Neural progenitor cell (in vitro differentiated cells): ENCODE measurements at places on chromosomes 6 and 20. TPM values are rescaled to one million over a fixed set of nuclear protein-coding genes. Genes with fewer than 3 reads are reported as not detected.

GRCh38 chr6:166085500-166085899, 82.2 kb downstream of the TBXT start:
- no peaks in the 10 kb centered on the region for H3K4me1 ChIP-seq
- no peak overlapping the region for H3K27ac ChIP-seq
- no peak for DNase-seq
- no peaks in the 10 kb centered on the region for H3K36me3 ChIP-seq
- H3K4me3 ChIP-seq, result no peak overlapping the region
- no peaks in the 10 kb centered on the region for H3K27me3 ChIP-seq

The PTCHD4 gene
- total RNA-seq, result 5.6 and 7.8 TPM in 2 replicates

- H3K36me3 ChIP-seq, result no peaks in the 10 kb centered on the region
- no peaks in the 10 kb centered on the region for H3K27me3 ChIP-seq
- H3K27ac ChIP-seq, result no peak overlapping the region
- no peak overlapping the region for H3K4me3 ChIP-seq
- no peaks in the 10 kb centered on the region for H3K4me1 ChIP-seq
These were observed 6.3 kb upstream of the AP5S1 start for GRCh38 chr20:3813848-3814581.

GRCh38 chr6:161908872-161909271, 635.0 kb upstream of the AGPAT4 start:
- no peak overlapping the region for H3K27ac ChIP-seq
- DNase-seq, result no peak
- no peaks in the 10 kb centered on the region for H3K36me3 ChIP-seq
- H3K27me3 ChIP-seq, result no peaks in the 10 kb centered on the region
- H3K4me1 ChIP-seq, result no peaks in the 10 kb centered on the region

The ISM1 gene
- 0.06 TPM in 1 of 2 replicates, not detected in the other for total RNA-seq

GRCh38 chr6:45378334-45378926, 696 bp upstream of the SUPT3H start:
- H3K4me1 ChIP-seq, result peaks cover 11% of the 10 kb centered on the region
- DNase-seq, result peak; percentile 77
- no peaks in the 10 kb centered on the region for H3K27me3 ChIP-seq
- H3K36me3 ChIP-seq, result no peaks in the 10 kb centered on the region

GRCh38 chr20:21936261-21936660, 230.8 kb downstream of the PAX1 start:
- no peak for DNase-seq
- no peaks in the 10 kb centered on the region for H3K27me3 ChIP-seq
- H3K4me1 ChIP-seq, result peaks cover 12% of the 10 kb centered on the region
- H3K36me3 ChIP-seq, result no peaks in the 10 kb centered on the region

GRCh38 chr6:26296857-26297648, 67.9 kb upstream of the BTN3A2 start:
- no peak for DNase-seq
- no peak overlapping the region for H3K4me3 ChIP-seq
- H3K27ac ChIP-seq, result no peak overlapping the region
- no peaks in the 10 kb centered on the region for H3K36me3 ChIP-seq
- peaks cover 8% of the 10 kb centered on the region for H3K4me1 ChIP-seq

DNA sequence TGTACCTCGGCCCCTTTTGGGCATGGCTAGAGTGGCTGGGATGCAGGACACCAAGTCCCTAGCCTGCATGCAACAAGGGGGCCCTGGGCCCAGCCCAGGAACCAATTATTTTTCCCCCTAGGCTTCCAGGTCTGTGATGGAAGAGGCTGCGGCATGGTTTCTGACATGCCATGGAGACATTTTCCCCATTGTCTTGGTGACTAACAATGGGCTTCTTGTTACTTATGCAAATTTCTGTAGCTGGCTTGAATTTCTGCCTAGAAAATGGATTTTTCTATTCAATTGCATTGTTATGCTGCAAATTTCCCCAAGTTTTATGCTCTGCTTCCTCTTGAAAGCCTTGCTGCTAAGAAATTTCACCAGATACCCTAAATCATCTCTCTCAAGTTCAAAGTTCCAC, 1269.6 kb upstream of the CITED2 start:
- H3K27ac ChIP-seq, result no peak overlapping the region
- no peaks in the 10 kb centered on the region for H3K4me1 ChIP-seq
- no peak overlapping the region for H3K4me3 ChIP-seq
- H3K36me3 ChIP-seq, result no peaks in the 10 kb centered on the region
- H3K27me3 ChIP-seq, result no peaks in the 10 kb centered on the region
- DNase-seq, result no peak

The CBFA2T2 gene
- total RNA-seq, result 11.9 and 26.4 TPM in 2 replicates

DNA sequence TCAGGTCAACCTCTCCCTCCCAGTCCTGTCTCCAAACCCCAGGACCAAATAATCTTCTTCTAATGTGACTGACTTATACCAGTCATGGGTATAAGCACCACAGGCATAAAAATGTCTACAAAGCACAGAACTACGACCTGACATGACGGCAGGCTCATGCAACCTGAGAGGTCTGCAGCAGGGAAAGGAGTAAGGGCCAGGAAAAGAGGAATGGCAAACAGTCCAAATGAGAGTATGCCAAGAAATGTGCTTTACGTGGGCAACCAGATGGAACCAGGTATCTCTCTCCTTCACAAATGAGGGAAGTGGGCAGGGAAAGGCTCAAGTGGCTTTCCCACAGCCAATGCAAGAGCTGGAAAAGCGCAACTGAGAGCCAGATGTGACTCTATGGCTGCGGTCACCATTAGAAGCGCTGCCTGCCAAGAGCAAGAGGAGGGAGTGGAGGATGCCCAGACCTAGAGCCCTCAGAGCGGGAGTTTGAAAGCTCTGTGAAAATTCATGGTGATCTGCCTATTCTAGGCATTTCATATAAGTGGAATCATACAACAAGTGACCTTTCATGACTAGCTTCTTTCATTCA, 6.0 kb downstream of the APMAP start:
- H3K27me3 ChIP-seq, result no peaks in the 10 kb centered on the region
- H3K4me1 ChIP-seq, result peaks cover 11% of the 10 kb centered on the region
- peaks cover 5% of the 10 kb centered on the region for H3K36me3 ChIP-seq
- H3K27ac ChIP-seq, result no peak overlapping the region
- H3K4me3 ChIP-seq, result no peak overlapping the region

- H3K27ac ChIP-seq, result no peak overlapping the region
- peaks cover 39% of the 10 kb centered on the region for H3K4me1 ChIP-seq
- H3K36me3 ChIP-seq, result no peaks in the 10 kb centered on the region
- H3K27me3 ChIP-seq, result peaks cover 23% of the 10 kb centered on the region
- no peak for DNase-seq
These were observed 2.1 kb downstream of the FKBP1A start for GRCh38 chr20:1390581-1391403.

The NRN1 gene
- 0.74 and 1.3 TPM in 2 replicates for total RNA-seq

- DNase-seq, result no peak
- no peak overlapping the region for H3K27ac ChIP-seq
- H3K36me3 ChIP-seq, result peaks cover 9% of the 10 kb centered on the region
- no peak overlapping the region for H3K4me3 ChIP-seq
- no peaks in the 10 kb centered on the region for H3K27me3 ChIP-seq
- H3K4me1 ChIP-seq, result no peaks in the 10 kb centered on the region
These were observed 17.9 kb upstream of the SLC22A1 start for GRCh38 chr6:160103825-160104100.

DNA sequence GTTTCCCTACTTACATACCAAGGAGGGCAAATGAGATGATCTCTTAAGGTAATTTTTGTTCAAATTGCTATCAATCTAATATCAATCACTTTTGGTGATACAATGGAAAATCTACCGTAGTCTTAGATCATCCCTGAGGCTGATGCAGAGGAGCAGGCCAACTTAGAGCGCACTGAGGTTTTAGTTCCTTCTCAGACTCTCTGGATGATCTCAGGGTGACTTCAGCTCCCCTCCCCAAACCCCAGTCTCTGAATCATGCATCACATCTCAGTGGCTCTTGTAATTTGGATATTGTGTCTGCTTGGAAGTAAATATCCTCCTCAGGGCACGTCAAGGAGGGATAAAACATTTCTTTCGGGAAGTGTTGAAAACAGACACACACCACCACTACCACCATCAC, 5.9 kb downstream of the TUBB2B start:
- H3K36me3 ChIP-seq, result peaks cover 8% of the 10 kb centered on the region
- no peak for DNase-seq
- H3K4me1 ChIP-seq, result peaks cover 14% of the 10 kb centered on the region
